ENCODE measurements at places on chromosomes 4 and X.
A peak's percentile ranks its signal among the peaks of the same experiment; 100 is the strongest.

DNA sequence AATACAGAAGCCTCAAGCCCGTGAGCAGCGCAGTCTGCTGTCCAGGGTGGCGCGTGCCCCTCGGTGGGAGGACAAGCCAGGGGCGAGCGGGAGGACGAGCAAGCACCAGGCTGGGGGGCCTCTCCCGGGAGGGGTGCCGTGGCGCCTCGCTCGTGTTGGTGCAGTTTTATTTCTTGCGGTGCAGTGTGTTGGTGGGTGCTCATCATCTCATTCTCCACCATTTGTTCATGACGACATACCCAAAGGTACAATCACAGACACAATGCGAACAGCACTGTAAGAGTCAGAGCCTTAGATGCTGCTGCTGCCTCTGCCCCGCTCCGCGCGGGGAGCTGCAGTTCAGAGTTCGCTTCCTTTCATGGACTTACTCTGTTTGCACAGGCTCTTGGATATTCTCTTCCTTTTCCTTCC, 30.3 kb downstream of the RGS12 start:
- no peak for DNase-seq

- no peak for DNase-seq
These were observed 57.1 kb upstream of the ATXN3L start for GRCh38 chrX:13376857-13377549.

GRCh38 chrX:72003811-72004750, 93.4 kb downstream of the NHSL2 start:
- DNase-seq: no peak

GRCh38 chr4:76993787-76994641, 44.5 kb downstream of the SEPTIN11 start:
- DNase-seq: peak; percentile 69

DNA sequence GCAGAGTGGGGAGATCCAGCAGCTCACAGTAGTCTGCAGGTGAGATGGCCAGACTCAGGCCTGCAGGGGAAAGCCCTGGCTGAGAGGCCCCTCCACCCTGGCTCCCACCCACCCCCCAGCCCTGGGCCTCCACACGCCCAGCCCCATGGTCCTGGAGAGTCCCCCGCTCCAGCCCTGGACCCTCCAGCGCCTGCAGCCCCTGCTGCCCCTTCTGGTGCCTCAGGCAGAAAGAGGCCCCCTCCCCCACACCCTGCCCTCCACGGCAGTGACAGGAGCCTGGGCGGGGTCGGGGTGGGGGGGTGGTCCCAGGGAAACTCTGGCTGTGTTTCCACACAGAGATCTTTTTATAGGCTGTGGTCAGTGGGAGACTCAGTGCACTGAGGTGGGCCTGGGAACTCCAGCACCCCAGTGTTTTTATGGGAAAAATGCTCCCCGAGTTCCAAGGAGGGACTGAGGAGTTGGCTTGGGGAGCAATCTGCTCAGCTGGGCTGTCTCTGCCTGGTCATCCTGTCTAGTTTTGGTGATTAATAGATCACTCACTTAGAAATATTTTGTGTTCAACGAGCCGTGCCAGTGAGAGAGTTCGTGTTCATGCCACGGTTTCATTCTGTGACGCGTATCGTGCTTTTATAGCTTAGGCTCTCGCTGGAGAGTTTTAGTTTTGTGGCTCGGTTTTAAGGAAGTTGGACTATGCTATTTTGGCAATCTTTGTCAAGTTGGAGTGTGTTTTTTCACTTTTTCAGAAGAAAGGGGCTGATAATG, 53.1 kb upstream of the HGFAC start:
- no peak for DNase-seq

- DNase-seq: no peak
These were observed 31.2 kb upstream of the NSUN7 start for GRCh38 chr4:40718586-40718985.

DNA sequence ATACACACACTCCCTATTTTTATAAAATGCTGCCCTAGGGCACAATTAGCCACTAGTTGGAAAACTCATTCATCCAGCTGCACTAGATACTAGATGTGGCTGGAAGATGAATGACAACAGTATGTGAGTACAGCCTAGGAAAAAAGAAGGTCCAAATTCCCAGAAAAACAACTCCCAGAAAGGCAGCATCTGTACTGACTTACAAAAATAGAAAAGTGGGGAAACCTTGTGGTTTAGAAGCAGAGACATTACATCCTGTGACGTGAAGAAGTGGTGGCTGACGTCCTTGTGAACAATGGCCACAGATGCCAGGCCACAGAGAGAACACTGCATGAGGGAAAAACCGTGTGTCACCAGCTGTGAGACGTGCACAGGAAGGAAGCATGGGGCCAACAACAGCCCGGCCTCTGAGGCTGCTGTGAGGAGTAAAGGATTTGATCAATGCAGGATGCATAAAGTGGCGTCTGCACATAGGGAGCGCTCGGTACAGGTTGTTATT, 81.2 kb downstream of the SPRY1 start:
- peak; percentile 76 for DNase-seq

GRCh38 chr4:184282895-184283654, 65.4 kb upstream of the ENPP6 start:
- no peak for DNase-seq

DNA sequence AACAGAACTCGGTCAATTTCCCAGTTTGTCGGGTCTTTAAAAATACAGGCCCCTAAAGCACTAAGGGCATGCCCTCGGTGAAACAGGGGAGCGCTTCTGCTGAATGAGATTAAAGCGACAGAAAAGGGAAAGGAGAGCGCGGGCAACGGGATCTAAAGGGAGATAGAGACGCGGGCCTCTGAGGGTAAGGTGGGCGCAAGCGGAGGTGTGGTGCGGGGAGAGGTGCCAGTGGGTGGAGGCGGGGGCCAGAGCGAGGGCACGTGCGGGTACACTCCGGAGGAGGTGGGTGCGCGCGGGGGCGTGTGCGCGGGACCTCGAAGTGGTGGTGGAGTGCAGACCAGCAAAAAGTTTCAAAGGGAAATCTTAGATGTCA, 787 bp upstream of the TET2 start:
- DNase-seq: peak; percentile 35

- DNase-seq: no peak
These were observed 66.6 kb downstream of the ING2 start for GRCh38 chr4:183571350-183571941.

- no peak for DNase-seq
These were observed 45.5 kb upstream of the PBDC1 start for GRCh38 chrX:76127341-76127740.

GRCh38 chrX:39174772-39175417, 373.6 kb downstream of the MID1IP1 start:
- no peak for DNase-seq

DNA sequence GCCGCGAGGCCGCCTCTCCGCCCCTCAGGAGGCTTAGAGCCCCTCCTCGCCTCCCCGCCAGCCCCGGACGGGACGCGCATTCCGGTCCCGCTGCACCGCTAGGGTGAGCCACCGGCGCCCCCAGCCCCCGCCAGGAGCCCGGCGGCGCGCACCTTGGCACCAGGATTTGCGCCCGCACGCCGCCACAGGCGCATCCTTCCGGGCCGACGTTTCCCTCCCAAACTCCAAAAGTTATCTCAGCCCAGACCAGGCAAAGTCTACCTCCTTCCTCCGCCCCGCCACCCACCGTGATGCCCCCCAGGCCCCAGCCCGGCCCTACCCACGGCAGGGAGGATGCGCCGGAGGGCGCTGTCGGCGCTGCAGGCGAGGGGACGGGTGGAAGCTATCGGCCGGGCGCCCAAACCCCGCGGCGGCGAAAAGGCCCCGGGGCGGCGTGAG, 538 bp downstream of the SCML2 start:
- DNase-seq: no peak

- no peak for DNase-seq
These were observed 86.0 kb upstream of the GALNTL6 start for GRCh38 chr4:171727185-171727584.

GRCh38 chrX:139120760-139121159, 409.2 kb upstream of the FGF13 start:
- no peak for DNase-seq

DNA sequence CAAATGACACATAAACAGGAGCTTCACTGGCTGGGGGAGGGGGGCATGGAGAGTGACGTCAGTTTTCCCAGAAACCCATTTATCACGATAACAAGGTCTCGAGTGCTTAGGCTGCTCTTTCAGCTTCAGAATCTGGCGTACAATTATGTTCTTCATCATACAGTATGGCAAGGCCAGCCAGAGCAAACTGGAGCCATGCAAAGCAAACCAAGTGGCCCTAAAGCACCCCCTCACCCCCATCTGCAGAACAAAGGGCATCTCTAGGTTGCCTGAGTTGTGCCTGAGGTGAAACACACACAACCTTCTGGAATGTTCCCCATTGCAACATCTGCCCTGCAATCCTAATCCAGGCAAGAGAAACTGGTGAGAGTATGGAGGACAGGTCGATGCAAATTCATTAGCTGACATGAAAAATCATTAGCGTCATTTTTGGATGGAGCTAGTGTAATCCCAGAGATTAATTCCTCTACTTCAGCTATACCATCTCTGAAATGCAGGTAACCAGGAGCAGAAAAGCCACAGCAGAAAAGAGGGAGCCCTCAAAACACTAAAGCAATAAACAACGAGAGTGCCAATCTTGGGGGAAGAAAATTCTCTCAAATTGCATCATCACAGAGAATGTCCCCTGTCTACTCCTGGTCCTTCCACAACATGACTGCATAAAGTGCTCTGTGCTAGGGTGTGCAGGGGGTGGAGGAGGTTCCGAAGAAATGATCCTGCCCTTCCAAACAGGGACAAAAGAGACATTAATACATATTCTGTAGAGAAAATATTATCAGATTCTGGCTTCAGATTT, 1.8 kb downstream of the SEPTIN6 start:
- no peak for DNase-seq

- DNase-seq: no peak
These were observed 119.3 kb downstream of the VSIG4 start for GRCh38 chrX:65920620-65921019.

DNA sequence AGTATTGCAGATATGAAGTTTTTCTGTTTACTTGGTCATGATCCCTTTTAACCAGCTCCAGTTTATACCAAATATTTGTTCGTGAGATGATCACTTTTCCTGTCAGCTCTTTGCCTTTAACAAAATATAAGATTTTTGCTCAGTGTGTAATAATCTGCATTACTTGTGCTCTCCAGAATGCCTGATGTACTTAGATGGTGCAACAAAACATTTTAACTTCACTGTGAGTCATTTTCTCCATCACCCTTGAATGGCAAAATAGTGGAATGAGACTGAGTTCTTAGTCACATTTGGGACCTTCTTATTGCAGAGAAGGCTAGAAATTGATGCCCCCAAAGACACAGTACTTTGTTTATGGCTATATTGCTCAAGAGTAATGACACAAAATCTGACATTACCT, 252.0 kb downstream of the FRMPD4 start:
- DNase-seq: no peak

- no peak for DNase-seq
These were observed 28.7 kb downstream of the EFHC2 start for GRCh38 chrX:44314808-44315207.

DNA sequence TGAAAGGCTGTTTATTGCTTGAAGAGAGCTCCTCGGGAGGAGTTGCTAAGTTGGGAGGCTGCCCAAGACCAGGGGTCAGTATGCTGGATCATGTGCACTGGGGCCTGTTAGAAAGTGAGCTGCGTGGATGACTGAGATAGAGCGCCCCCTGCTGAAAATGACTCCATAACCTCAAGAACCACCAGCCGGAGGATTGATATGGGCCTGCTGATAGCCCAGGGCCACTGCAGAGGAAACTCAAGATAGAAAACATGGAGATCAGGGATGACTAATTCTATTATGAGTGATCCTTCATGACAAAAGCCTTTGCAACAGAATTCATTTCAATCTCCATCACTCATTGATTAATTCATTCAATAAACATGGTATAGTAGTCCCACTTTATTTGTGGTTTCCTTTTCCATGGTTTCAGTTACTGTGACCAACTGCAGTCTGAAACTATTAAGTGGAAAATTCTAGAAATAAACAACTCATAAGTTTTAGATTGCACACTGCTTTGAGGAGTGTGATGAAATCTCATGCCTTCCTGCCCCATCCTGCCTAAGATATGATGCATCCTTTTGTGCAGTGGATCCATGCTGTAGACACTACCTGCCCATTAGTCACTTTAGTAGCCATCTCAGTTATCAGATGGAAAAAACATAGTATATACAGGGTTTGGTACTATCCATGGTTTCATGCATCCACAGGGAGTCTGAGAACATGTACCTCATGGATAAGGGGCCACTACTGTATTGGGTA, 126.7 kb upstream of the MBNL3 start:
- peak; percentile 35 for DNase-seq

- no peak for DNase-seq
These were observed 50.1 kb upstream of the PJA1 start for GRCh38 chrX:69215161-69215875.

DNA sequence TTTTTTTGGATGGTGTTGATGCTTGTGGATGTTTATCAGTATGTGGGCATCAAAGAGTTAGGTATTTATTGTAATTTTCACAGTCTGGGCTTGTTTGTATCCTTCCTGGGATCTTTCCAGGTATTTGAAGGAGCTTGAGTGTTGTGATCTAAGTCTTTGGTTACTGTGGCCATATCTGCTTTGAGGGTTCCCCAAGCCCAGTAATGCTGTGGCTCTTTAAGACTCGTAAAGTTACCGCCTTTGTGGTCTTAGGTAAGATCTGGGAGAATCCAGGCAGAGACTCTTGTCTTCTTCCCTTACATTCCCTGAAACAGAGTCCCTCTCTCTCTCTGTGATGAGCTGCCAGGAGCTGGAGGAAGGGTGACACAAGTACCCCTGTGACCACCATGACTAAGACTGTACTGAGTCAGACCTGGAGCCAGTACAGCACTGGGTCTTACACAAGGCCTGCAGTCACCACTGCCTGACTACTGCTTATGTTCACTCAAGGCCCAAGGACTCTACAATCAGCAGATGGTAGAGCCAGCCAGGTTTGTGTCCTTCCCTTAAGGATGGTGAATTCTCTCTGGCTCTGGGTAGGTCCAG, 62.2 kb downstream of the FMR1NB start:
- DNase-seq: no peak

- no peak for DNase-seq
These were observed 90.8 kb downstream of the FNIP2 start for GRCh38 chr4:158859661-158860060.

DNA sequence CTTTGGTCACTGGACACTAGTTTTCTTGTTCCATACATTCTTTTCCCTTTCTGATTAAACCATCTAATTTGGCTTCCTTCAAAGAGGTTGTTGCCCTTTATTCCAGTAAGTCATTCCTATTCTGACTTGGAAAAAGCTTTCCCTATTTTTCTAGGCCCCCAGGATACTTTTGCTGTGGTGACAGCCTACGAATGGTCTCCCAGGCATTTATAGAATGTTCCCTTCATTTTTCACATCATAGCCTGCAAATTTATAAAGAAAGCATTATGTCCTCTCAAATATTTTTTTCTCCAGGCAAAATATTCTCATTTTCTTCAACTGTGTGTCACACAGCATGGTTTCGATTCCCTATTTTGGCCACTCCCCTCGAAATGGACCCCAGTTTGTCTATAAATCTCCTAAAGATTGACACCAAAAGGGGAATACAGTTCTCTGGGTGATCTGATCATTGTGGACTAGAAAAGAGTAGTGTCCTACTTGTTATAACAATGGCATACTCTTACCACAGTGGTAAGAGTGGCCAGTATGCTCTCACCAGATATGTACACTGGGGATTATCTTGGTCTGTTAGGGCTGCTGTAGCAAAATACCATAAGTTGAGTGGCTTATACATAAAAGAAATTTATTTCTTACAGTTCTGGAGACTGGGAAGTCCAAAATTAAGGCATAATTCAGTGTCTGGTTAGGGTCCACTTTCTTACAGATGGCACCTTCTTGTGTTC, 41.5 kb upstream of the BMP2K start:
- DNase-seq: no peak
